A549 (cell line): ENCODE measurements at places on chromosomes 12 and 14. TPM values are rescaled to one million over a fixed set of nuclear protein-coding genes. Genes with fewer than 3 reads are reported as not detected.

GRCh38 chr14:85519661-85520305 lies 10.2 kb upstream of the FLRT2 start:
- DNase-seq: peak; percentile 58

DNA sequence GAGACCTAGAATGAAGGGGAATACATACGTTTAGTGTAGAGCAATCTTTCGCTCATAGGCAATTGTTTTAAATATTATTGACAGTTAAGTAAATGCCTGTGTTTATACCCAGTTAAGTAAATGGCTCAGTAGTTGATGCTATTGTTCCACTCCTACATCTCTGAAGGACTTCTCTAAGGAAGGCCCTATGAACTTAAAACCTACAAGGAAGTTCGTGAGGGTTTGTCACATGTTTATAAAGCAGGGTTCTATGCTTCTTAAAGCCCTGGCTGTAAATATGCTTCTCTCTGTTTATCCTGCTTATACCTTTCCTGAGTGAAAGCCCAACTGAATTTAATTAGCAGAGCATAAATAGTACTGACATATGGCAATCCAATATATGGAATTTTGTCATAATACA lies 282.1 kb upstream of the NPAS3 start:
- no peak for DNase-seq

- no peak for DNase-seq
Measured at GRCh38 chr14:88882236-88882635, 57.8 kb downstream of the TTC8 start.

- DNase-seq: no peak
Measured at GRCh38 chr12:106541201-106541600, 41.6 kb upstream of the RFX4 start.

DNA sequence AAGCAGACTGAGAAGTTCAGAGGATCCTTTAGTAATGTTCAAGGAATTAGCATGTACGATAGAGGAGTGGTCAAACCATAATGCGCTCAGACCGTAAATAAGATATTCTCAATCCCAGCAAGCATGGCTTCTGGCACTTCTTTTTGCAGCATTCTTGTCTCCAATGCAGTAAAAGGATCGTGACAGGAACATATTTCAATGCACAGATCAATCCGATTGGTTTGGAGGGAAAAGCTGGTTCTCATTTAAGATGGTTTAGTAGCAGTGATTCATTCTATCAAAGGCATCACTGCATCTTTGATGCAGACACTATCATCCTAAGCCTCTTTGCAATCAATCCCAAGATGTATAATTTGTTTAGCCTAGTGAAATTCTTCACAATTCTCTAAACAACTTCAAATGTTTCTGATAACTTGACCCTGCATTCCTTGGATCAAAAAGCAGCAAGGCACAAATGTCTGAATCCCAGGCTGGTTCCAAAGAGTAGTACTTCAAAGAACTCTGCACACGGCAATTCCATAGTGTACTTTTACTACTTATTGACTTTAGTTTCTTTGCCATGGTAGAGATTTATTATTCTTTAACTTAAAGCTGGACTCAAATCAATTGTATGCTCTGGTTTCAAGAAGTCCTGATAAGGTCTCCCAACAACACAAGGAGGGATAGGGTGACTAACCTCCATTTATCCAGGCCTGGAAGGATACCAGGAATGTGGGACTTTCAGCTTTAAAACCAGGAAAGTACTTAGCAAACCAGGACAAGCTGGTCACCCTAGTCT lies 96.8 kb upstream of the MDM1 start:
- DNase-seq: no peak

Gene SERPINA4
- not detected in 3 replicates for polyA plus RNA-seq

Gene ACVRL1
- polyA plus RNA-seq: 0.05 TPM in 1 of 3 replicates, not detected in the others
